ENCODE measurements at places on chromosomes 4 and X.

DNA sequence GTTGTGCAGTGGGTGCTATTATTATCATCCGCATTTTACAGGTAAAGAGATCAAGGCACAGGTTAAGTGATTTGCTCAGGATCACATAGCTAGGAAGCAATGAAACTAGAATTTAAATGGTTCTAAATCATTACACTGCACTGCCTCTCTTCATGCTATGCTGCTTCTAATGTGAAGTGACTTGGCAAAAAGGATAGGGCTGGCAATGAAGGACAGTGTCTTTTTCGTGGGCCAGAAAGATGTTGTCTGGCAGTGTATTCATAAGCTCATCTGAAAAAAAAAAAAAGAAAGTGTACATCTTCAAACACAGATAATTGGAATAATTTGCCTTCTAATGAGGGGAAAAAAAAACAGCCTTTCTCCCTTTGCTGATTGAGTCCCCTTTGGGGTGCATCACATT lies 132.2 kb upstream of the FUNDC1 start:
- DNase-seq = no peak

DNA sequence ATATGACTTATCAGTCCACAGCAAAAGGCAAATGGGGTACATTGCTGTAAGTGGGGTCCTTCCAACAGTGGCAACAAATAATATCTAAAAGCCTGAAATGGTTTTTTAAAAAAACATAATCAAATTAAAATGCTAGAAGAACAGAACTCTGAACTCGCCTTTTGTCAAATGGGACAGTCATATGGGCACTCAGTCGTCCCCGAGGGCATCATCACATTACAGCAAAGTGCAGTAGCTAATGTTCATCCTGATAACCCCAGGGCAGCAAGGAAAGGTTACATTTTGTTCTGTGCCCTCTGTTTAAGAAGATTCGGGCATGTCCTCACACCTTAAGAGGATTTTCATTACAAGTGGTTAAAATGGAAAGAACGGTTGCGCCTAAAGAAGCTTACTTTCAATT lies 997.9 kb upstream of the TENM3 start:
- DNase-seq = no peak

DNA sequence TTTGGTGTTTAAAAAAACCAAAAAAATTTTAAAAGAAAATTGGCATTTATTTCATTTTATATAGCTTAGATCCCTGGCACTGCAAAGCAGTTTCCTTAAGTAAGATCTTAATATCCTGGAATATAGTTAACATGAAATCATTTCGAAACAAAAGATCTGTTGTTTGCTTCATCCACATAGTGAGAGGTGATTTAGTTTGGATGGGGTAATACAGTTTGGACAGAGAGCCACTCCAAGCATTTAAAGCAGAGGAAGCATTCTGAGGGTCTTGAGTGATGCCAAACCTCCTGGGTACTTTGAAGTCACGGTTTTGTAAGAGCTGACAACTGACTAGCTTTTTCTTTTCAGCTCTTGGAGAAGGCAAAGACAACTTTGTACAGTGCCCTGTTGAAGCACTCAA lies 28.7 kb downstream of the NOCT start:
- DNase-seq = no peak

DNA sequence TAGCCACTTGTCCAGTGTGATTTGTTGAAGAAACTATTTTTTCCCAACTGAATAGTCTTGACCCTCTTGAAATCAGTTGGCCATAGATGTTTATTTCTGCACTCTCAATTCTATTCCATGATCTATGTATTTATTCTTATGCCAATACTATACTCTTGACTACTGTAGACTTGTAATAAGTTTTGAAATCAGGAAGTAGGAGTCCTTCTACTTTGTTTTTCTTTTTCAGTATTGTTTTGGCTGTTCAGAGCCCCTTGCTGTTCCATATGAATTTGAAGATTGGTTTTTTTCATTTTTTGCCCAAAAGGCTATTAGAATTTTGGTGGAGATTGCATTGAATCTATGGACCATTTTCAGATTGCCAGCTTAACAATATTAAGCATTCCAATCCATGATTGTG lies 10.2 kb downstream of the SAP30 start:
- no peak for DNase-seq

DNA sequence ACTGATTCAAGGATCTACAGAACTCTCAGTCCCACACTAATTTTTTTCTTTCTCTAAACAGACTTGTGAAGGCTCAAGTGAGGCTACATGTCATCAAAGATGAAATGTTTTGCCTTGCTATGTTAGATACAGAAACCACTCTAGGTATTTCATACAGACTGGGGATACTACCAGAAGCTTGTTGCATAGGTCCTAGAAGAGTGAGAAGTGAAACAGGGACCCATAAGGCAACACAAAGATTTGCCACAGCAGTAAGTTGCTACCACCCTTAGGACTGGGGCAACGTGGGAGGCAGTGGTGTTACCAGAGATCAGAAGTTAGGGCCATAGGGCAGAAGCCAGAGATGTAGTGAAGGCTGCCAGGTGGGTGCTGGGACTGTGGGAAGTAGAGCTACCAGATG lies 50.7 kb upstream of the MID1IP1 start:
- DNase-seq = no peak

GRCh38 chr4:7007944-7008343 lies 35.2 kb upstream of the TADA2B start:
- no peak for DNase-seq

DNA sequence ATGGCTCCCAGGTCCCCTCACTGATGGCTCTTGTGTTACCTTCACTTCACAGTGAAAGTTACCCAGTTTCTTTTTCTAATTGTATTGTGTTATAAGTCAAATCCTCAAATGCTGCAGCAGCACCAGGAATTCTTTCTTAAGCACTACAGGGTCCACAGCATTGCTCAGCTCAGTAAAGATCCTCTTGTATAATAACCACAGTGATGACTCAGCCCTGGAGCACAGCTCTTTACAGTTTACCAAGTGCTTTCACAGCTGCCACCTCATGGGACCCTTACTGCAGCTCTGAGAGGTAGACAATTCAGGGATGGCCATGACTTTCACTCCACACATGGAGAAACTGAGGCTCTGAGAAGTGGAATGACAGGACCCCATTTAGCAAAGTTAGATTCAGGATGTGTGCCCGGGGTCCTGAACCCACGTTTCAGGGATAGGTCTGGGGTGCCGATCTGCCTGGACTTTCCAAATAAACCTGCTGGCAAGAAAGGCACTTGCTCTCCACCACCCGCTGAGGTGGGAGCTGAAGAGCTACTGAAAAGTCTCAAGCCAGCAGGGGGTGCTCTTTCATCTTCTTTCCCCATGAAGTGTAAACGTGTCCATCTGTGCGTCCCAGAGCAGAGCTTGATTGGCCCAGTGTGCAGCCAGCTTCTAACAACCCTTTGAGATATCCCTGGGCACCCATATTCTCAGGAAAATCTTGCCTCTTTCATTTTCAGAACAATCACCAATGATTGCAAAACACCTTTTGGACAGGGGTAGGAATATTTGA lies 35.7 kb upstream of the GABRQ start:
- DNase-seq = no peak

GRCh38 chr4:102786279-102786678 lies 25.5 kb upstream of the MANBA start:
- DNase-seq = no peak

DNA sequence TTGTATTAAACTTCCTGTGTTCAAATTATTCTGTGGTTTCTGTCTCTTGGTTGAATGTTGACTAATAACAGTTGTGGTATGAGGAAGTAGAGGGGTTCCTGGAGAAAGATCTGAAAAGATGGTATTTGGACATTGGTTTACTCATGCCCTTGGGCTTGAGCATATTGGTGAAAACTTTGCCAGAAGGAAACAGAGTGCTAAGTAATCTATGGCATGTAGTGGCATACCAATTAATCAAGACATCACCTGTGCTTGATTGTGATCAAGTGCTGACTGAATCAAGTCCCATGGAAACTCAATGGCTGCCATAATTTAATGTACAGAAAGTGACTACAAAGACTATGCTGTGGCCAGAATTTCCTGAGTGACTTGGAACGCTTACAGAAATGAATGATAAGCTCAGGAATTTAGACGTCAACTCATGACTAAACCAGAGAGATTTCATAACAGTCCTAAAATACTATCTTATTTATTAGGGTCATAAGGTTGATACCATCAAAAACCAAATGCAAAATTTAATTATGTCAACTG lies 2062.9 kb downstream of the ARAP2 start:
- no peak for DNase-seq

GRCh38 chr4:62407534-62407933 lies 1207.4 kb downstream of the ADGRL3 start:
- DNase-seq = no peak

DNA sequence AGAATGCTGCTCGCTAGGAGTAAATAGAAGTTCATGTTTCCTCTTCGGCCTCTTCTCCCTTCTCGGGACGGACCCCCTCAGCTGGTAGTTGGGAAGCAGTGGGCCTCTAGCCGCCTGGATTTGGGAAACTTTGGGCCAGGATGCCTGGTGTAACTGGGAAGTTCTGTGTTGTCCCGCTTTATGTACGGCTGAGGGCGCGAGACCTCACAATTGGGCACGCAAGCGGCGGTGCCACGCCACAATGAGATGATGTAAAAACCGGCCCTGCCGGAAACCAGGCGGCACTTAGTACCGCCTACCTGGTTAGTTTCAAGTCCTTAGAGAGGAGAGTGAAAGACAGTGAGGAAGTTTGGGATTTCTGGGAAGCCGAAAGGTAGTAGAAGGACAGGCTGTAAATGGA lies at the start of gene CT83:
CT83 (minus strand) TSS at position 155 of the 400 bp plus-strand sequence; CDS start at position 35, 120 bp downstream.
- no peak for DNase-seq

DNA sequence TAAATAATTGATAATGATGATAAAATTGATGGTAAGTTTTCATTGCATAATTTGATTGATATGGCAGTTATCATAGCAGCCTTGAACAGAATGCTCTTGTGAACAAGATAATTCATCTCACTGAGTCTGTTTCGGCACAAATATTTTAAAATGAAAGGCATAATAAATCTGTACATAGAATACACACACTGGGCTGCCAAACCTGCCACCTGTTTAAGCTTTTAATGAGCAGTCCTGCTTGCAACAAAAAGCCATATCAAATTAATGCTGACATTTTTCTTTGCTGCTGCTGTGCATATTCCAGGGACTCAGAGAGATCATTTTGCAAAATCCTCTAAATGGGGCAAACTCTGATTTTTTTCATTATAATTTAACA lies 201.1 kb downstream of the ARHGAP24 start:
- DNase-seq = peak; percentile 7

GRCh38 chrX:71930298-71930697 lies 19.7 kb downstream of the NHSL2 start:
- no peak for DNase-seq

Measured in NCI-H1105 (cell line).